Erythroblast (primary cell): ENCODE measurements at places on chromosomes 16 and 17.
A peak's percentile ranks its signal among the peaks of the same experiment; 100 is the strongest.

DNA sequence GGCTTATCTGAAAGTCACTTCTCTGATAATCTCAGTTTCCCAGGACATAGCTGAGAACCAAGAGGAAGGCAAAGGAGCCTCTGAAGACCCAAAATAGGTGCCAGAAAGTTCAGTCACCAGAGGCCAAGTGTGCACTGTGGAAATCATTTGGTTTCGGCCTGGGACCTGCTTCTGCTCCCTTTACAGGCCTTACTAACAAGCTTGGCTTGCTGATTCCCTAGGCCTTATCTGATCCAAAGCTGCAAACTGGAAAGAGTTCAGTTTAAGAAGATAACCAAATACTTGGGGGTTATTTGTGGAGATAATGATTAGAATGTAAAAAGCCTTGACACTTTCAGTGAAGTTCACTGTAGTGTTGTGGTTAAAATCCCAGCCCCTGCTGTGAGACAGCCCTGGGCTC is 17.0 kb downstream of the ITGA3 start:
- DNase-seq = no peak

DNA sequence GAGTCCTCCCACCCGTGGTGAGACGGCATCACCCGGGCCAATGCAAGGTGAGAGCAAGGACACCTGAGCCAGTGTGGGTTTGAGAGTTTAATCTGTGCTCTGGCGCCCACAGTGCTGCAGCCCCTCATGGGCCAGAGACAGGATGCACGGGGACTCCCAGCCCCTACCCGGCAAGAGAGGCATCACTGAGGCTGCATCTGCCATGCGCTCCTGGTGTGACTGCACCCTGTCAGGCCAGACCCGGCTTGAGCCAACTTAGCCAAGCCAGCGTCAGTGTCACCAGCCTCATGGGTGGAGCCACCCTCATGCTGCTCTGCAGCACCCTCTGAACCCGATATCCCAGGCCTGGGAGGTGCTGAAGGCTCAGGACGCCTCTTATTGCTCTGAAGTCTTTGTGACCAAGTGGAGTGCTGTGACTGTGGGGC is 1.3 kb upstream of the BRICD5 start:
- no peak for DNase-seq

DNA sequence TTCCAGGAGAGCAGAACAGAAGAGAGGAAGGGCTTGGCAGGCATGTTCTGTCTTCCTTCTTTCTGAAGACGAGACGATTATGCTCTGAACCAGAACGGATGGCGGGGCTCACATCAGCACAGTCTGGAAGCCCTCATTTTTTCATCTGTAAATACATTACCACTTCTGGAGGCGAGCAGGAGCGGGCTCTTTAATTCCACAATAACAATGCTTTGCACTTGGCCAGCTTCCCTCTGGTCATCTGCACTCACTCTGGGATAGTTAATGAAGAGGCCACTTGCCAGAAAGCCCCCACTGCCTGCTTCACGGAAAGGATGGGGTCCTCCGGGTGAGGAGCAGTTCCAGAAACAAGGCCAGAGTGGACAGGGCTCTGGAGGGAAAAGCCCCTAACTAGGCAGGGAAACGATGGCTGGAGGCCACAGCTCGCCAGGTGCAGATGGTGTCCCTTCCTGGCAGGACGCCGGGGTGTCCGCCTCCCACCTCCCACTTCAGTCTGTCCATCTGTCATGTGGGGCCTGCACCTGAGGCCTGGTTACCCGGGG is 13.1 kb upstream of the BCAR1 start:
- DNase-seq = peak; percentile 21

DNA sequence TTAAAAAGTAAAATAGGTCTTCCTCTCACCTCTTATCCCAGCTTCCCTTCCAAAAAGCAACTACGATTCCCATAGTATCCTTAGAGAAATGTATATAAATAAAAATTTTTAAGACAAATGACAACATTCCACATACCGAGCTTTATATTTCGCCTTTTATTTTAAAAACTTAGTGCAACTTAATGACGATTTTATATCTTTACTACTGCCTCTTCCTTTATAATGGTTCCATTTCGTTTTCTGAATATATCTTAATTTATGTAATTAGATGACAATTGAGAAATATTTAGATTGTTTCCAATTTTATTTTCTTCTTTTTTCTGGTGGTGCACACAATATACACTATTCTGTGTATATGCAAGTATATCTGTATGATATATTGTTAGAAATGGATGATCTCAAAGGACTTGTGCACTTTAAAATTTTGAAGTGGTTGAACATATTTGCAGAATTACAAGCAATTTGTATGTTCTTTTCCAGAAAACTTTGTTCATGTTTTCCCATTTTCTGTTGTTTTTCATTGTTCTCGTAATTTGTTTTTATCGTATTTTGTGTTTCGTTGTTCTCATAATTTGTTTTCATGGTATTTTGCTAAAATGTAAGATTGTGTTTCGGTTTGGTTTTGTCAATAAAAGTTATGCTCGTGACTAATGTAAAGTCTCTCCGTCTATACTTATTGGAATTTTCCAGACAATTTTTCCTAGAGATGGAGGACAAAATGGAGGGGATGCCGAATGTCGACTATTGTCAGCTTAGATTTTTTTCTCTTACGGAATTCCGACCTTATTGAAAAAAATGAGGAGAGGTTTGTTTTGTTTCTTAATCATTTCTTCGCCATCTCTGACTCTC is 20.4 kb upstream of the HOXB13 start:
- no peak for DNase-seq

GRCh38 chr16:88558457-88559442 is 11.5 kb upstream of the ZC3H18 start:
- peak; percentile 72 for DNase-seq

- DNase-seq = no peak
Observed at GRCh38 chr16:35532576-35532975, 2073.2 kb downstream of the TP53TG3F start.

GRCh38 chr17:51000835-51001638 is 119.6 kb downstream of the SPAG9 start:
- peak; percentile 83 for DNase-seq

DNA sequence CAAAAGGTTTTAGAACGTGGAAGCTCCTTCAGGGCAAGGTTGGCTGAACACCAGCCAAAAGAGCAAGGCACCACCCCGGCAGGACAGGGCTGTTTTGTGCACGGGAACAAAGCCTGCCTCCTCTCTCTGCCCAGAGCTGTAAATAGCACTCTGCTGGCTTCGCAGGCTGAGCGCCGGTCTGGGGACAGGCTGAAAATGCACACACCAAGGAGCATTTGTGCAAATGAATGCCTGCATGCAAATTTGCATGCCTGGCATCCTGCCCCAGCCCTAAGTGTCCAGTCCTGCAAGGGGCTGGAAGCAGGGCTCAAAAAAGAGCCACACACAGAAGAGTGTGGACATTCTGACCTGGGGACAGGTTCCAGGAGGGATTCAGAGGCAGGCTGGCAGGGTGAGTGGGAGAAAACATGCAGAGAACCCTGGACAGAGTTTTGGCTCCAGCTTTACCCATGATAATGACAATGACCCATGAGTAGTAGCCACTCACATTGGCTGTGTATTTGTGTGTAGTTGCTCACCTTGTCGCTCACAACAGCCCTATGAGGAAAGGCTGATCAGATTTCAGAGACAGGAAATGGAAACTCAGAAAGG is 11.7 kb downstream of the ABAT start:
- no peak for DNase-seq

- no peak for DNase-seq
Observed at GRCh38 chr16:25996052-25996451, 304.3 kb downstream of the HS3ST4 start.

DNA sequence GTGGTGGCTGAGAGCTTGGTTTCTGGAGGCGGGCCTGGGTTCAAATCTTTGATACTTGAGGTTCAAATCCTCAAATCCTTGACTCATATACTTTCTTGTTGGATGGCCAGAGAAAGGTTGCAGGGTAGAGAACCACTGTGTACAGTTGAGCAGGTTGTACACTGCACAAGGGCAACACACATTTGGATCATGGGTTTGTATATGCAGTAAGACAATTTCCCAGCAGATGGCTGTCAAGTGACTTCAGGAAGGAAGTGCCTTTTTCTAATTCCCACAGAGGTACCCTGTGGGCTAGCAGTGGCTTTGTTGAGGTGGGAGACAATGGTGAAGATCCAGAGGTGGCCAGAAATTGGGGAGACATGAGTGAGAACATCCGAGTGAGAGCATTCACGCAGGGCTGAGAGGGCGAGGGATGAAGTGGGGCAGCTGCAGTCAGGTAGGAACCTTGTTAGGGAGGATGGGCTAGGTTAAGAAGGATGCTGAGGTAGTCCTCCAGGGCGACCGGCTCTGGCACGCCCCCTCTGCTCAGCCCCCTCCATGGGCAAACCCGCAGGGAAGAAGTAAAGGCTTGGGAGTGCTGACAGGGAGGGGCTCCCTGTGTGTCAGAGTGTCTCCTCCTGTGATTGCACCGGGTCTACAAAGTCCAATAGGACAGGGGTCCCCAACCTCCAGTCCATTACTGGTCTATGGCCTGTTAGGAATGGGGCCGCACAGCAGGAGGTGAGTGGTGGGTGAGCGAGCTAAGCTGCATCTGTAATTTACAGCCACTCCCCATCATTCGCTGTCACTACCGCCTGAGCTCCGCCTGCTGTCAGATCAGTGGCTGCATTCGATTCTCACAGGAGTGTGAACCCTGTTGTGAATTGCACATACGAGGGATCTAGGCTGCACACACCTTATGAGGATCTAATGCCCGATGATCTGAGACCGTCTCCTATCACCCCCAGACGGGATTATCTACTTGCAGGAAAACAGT is 2.7 kb downstream of the C16orf89 start:
- no peak for DNase-seq
